ENCODE measurements at places on chromosomes 12 and 14. TPM values are rescaled to one million over a fixed set of nuclear protein-coding genes. Genes with fewer than 3 reads are reported as not detected.

Gene RHOJ
- 4.8 TPM for total RNA-seq

Gene CBLN3
- 4.1 TPM for total RNA-seq

Gene HCAR2
- 7.2 TPM for total RNA-seq

Gene CYP46A1
- 9.4 TPM for total RNA-seq

Gene KRT75
- not detected for total RNA-seq

Gene NDUFB1
- total RNA-seq, result 145 TPM

Gene ING4
- 20.9 TPM for total RNA-seq

Gene ADAM21
- 3.4 TPM for total RNA-seq

Gene WDHD1
- 8.2 TPM for total RNA-seq

Gene EIF2S3B
- total RNA-seq, result 3.9 TPM

Gene VPS37B
- 25.3 TPM for total RNA-seq

Gene ATG2B
- 26.2 TPM for total RNA-seq

Gene AICDA
- 0.96 TPM for total RNA-seq

Gene SLC39A5
- total RNA-seq, result not detected

Gene MGST1
- 9.6 TPM for total RNA-seq

Gene CCNT1
- total RNA-seq, result 109 TPM
